ENCODE measurements at places on chromosomes 6 and 20. TPM values are rescaled to one million over a fixed set of nuclear protein-coding genes. Genes with fewer than 3 reads are reported as not detected.

DSE gene
- polyA plus RNA-seq: 42.7 TPM

LGSN gene
- not detected for polyA plus RNA-seq

DNA sequence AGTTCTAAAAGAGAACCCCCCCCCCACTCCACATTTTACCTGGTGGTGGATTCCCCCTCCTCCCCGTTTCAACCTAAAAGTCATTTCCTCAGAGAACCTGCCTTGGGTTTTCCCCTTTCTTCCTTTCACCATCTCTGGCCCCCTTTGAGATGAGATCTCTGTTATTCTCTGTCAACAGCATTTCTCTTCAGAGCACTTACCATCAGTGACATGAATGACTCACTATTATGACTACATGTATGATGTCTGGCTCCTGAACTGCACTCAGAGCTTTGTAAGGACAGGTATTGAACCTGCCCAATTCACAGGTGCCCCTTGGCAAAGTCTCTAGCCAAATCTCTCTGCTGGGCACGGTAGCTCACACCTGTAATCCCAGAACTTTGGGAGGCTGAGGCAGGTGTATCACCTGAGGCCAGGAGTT, 61.4 kb upstream of the JARID2 start:
- DNase-seq: peak; percentile 6

- DNase-seq: no peak
Measured at GRCh38 chr6:10409731-10410206, 5.1 kb downstream of the TFAP2A start.
